ENCODE measurements at places on chromosomes 13 and 19.

DNA sequence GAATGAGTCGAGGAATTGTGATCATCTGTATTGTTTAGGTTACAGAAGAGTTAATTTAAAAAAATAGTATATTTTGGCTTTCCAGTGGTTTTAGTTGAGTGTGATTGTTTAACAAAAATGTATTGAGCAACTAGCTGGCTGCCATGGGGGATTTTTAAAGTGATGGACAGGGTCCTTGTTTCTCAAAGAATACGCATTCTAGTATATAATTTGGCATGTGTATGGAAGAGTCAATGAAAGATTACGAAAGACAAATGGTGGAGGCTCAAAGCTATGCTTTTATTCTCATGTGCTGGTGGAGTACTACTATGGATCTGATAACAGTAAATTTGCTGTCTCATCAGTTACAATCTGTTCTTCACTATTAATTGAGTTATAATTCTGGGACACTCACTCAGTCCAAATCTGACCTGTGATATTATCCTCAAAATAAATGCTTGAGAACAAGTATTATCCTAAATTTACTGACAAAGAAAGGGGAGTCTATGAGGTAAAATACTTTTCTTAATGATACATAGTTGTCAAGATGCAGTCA lies 240.0 kb downstream of the GPC6 start:
- DNase-seq, result no peak

DNA sequence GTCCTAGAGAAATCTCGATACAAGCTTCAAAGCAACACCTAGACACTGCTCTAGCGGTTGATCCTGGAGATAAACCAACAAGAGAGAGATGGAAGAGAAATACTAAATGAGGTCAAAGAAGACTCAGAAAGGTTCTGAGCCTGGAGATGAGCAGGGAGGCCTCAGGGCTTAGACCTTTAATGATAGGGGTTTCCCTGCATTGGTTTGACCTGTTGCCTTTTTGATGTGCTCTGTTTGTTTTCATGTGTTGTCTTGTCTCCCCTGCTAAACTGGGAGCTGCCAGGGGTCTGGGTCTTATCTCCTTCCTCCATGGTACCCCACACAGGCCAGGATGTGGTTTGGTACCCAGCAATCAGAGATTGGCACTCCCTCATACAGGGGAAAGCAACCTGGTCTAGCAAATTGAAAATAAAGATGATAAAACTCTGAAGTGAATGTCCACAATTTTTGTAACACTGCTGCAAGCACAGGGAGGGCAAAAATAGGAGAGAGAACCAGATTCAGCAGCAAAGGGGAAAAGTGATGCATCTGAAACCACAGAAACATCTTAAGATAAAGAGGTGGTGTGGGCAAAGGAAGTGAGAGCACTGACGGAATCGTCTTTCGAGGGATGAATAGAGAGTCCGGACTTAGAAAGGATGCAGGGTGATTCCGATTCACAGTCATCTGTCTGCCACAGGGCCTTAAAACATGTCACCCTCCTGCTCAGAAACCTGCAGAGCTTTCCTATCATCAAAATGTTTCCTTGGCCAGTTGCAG lies 3.5 kb downstream of the FFAR2 start:
- DNase-seq, result no peak

- DNase-seq, result no peak
Observed at GRCh38 chr13:44063881-44064280, 184.2 kb downstream of the LACC1 start.

GRCh38 chr13:33134213-33134612 lies 118.0 kb downstream of the KL start:
- DNase-seq, result no peak

DNA sequence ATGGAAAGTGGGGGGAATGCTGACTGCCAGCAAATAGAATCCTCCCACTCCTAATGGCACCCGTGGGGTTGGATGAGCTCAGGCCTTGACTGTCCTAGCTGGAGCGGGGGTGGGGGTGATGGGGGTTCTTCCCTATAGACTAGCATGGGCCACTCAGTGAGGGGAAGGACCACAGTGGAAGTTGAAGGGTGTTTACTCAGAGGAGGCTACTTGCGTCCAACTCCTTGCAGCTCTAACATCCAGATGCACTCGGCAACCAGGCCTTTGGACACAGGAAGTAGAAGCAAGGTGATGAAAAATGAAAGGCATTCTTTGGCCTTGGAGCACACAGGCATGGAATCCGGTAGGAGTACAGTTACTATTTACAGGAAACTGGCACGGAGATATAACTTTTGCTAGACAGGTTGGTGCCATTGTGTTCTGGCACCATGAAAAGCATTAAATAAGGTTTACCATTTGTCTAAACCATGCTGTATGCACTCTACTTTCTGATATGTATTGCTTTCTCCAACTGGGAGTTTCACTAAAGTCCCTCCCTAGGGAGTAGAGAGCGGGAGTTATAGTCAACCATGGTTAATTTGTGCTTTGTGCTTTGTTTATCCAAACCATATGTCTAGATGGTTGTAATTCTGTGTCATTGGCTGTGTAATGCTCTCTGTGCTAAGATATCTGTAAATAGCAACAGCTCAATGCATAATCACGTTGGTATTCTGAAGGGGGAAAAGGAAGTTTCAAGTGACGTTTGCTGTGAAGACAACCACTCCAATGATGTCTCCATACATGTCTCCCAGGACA lies 125.3 kb downstream of the TSHZ3 start:
- DNase-seq, result no peak

- DNase-seq, result peak; percentile 87
Observed at GRCh38 chr19:664913-665443, 2.0 kb upstream of the RNF126 start.

DNA sequence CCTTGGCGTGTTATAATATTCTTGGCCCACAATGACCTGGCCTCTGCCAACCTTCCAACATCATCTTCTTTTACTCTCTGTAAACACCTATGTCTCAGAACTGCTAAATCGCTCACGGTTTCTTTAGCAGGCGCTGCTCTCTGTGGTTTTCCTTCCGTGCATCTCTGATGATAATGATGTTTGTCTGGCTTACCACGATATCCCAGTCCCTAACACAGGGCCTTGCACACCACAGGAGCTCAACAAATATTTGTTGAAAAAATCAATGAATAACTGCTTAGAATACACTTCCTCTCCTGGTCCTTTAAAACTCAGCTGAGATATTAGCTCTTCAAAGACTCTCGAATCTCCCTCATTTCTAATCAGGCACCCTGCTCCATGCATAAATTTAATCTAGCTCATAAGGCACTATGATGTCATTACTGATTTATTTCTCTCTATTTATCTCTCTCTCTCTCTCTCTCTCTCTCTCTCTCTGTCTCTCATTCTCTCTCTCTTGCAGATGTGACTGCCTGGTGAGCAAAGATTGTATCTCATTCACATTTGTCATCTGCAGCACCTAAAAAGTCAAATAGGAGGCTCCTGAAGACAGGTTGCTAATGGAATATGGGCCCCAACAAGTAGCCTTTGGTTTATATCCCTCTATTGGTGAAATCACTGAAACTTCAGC lies 206.4 kb downstream of the NHLRC3 start:
- no peak for DNase-seq

- DNase-seq, result no peak
Observed at GRCh38 chr19:51644636-51645271, 1.9 kb downstream of the SIGLEC14 start.

Data from CD4-positive, alpha-beta T cell treated with Interferon alpha-2 for 1 hour (primary cell).